Activated T-cell treated with anti-CD3 and anti-CD28 coated beads, Interleukin-2, amount 50 U/mL, for 72 hours (primary cell): ENCODE measurements at places on chromosomes 13 and 19. TPM values are rescaled to one million over a fixed set of nuclear protein-coding genes. Genes with fewer than 3 reads are reported as not detected.

The ZFP28 gene
- total RNA-seq = 3.3 TPM

The MBNL2 gene
- 14.9 TPM for total RNA-seq

The ZNF132 gene
- total RNA-seq = 2.6 TPM

The ZNF780A gene
- 15.0 TPM for total RNA-seq

The APC2 gene
- total RNA-seq = 0.14 TPM

The GTF2F2 gene
- total RNA-seq = 16.7 TPM

The CYSLTR2 gene
- total RNA-seq = 3.1 TPM

The CCL25 gene
- total RNA-seq = not detected

The OR4F17 gene
- total RNA-seq = not detected

The IRGC gene
- total RNA-seq = not detected

The SULT2A1 gene
- not detected for total RNA-seq

The CASP14 gene
- total RNA-seq = not detected

The MEF2B gene
- total RNA-seq = 6.4 TPM

The GRK1 gene
- not detected for total RNA-seq

The CEACAM4 gene
- total RNA-seq = not detected

The SBSN gene
- total RNA-seq = 0.21 TPM

The ZNF571 gene
- 6.2 TPM for total RNA-seq

The TTYH1 gene
- 0.41 TPM for total RNA-seq

The MVB12A gene
- 38.4 TPM for total RNA-seq

The CAPS gene
- 20.9 TPM for total RNA-seq

The CEACAM8 gene
- not detected for total RNA-seq

The MISP3 gene
- 5.8 TPM for total RNA-seq

The RNF113B gene
- not detected for total RNA-seq

The TINCR gene
- 0.91 TPM for total RNA-seq
